ENCODE measurements at places on chromosomes 4 and X. TPM values are rescaled to one million over a fixed set of nuclear protein-coding genes. Genes with fewer than 3 reads are reported as not detected.

DNA sequence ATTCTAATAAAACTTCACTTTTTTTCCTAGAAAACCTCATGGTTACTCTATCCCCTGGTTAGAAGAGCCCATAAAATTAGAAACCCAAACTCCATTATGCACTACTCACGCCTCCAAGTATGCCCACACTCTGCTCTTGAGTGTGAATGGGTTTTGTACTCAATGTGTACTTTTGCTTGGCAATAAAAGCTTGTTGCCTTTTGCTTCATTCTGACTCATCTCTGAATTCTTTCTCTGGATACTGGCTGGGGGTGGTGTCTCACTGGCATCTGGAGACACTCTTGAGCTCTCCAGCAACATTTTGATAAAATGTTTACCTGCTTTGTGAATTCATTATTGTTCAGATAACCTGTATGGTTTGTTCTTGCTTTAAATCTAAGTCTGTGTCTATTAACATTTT, 963.3 kb downstream of the TRAM1L1 start:
- no peak for DNase-seq
- no peak overlapping the region for H3K4me3 ChIP-seq
- no peaks in the 10 kb centered on the region for H3K27me3 ChIP-seq

DNA sequence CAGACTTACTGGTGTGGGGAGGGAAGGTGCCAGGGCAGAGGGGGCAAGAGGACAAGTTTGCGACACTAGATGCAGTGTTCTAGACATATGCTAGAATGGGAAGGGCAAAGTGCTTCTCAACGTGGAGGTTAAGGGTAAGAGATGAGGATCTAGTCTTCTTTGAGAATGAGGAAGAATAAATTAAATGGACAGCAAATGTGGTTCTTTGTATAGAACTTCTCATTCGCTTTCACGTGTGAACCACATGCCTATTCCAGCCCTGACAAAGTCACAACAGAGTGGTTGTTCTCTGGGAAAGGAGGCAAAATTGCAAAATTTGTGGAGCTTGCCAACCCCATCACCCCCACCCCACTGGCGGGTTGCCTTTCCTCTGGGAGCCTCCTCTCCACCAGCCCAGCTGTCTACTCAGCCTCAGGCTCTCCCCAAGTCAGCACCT, 1.5 kb upstream of the ANXA5 start:
- H3K27ac ChIP-seq: no peak overlapping the region
- peak overlapping the region; percentile 81 for H3K4me3 ChIP-seq
- H3K27me3 ChIP-seq: peaks cover 9% of the 10 kb centered on the region
- peaks cover 21% of the 10 kb centered on the region for H3K4me1 ChIP-seq
- no peak for DNase-seq

DNA sequence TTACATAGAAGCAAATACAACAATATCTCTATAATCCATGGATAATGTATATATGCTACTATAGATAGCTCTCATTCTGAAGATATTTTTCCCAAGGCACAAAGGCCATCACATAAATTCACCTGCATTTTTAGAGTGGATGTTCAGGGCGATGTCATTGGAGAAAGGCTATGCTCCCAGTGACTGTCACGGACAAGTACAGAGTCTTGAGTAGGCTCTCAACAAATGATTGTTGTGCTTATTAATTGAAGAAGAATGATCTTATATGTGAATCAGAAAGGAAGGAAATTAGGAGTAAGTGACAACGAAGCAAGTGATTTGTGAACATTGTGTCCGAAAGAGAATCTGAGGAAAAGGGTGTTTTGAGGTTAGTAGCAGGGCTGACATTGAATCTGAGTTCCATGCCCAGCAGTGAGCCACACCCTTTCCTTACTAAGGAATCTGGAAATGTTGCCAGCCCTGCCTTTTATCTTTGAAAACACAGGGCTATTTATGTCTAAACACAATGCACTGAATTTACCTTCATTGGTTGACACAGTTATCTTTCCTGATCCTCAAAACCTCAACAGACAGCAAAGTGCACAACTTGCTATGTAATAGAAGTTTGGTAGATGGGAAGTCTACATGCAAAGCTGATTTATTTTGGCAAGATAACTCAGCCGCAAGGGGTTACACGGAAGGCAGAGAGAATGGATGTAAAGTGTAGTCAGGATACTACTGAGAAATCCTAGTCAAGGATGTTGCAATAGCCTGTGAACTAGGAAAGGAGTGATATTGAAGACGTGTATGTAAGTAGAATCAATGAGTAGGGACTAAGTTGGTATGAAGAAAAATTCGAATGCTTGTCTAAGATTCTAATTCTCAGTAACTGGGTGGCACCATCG, 50.4 kb downstream of the SORBS2 start:
- no peak for DNase-seq
- no peak overlapping the region for H3K27ac ChIP-seq
- H3K27me3 ChIP-seq: no peaks in the 10 kb centered on the region
- H3K4me3 ChIP-seq: no peak overlapping the region
- peaks cover 11% of the 10 kb centered on the region for H3K4me1 ChIP-seq
- H3K36me3 ChIP-seq: no peaks in the 10 kb centered on the region

- no peak overlapping the region for H3K4me3 ChIP-seq
- no peak overlapping the region for H3K27ac ChIP-seq
- no peak for DNase-seq
- H3K27me3 ChIP-seq: no peaks in the 10 kb centered on the region
These were observed 52.2 kb downstream of the AMMECR1 start for GRCh38 chrX:110265661-110266060.

DNA sequence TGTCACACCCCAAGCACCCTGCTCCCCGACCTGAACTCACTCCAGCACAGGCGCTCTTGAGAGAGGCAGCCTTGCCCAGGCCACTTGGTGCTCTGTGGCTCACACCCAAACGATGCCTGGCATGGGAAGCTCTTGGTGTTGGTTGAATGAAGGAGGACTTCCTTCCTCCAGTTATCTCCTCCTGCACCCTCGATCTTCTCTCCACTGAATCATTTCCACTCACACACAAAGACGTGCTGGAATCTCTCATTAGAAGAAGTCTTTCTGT, 90.5 kb upstream of the TRIM2 start:
- H3K4me1 ChIP-seq: no peaks in the 10 kb centered on the region
- no peak overlapping the region for H3K27ac ChIP-seq
- no peaks in the 10 kb centered on the region for H3K36me3 ChIP-seq
- no peak for DNase-seq
- H3K4me3 ChIP-seq: no peak overlapping the region

Gene FRG2
- total RNA-seq: not detected

Gene HSFX3
- total RNA-seq: not detected

All from WTC11 (cell line).